ENCODE measurements at places on chromosomes 1 and 21.
A peak's percentile ranks its signal among the peaks of the same experiment; 100 is the strongest.

GRCh38 chr21:25983745-25984144 lies 186.8 kb downstream of the APP start:
- no peak for DNase-seq

- no peak for DNase-seq
These were observed 7.8 kb downstream of the CELSR2 start for GRCh38 chr1:109256971-109257681.

GRCh38 chr21:14942801-14943490 lies 121.9 kb downstream of the NRIP1 start:
- no peak for DNase-seq

DNA sequence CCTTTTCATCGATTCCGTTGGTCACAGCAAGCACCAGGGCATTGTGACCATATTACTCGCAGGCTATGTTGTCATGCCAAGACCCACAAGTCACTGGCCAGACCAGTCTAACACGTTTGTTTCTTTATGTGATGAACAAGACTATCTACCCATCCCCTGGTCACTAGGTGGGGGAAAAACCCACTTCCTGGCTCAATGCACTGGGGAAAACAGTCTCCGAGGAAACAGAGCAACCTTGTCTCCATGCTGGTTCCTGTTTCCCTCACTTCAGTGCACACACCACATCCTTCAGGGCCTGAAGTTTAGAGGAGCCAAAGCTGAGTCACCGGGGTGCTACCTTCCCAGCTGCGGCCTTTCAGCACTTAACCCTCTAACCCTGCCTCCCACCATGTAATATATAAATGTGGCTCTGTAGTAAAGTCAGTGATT lies 20.9 kb downstream of the ERICH3 start:
- DNase-seq: peak; percentile 5
